Erythroblast (primary cell): ENCODE measurements at places on chromosomes 1 and 21.
A peak's percentile ranks its signal among the peaks of the same experiment; 100 is the strongest.

DNA sequence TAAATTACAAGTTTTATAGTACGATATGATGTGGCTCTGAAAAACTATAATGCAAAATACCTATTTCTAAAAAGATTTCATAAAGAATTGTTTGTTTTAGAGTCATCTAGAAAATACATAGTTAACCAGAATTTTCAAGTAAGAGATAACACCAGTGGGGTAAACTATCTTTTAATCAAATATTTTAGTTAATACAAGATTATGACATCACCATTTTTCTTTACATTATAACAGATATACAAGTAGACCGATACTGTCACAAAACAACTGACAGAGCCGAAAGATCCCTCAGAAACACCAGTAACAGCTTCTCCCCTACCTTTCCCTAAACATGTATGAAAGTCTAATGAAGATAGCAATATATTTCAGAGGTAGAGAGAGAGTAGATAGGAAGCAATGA lies 54.2 kb downstream of the EPS15 start:
- no peak for DNase-seq

GRCh38 chr21:41254090-41254700 lies 62.4 kb upstream of the FAM3B start:
- DNase-seq = no peak

- DNase-seq = no peak
Observed at GRCh38 chr1:15402809-15403450, 6.8 kb upstream of the EFHD2 start.

DNA sequence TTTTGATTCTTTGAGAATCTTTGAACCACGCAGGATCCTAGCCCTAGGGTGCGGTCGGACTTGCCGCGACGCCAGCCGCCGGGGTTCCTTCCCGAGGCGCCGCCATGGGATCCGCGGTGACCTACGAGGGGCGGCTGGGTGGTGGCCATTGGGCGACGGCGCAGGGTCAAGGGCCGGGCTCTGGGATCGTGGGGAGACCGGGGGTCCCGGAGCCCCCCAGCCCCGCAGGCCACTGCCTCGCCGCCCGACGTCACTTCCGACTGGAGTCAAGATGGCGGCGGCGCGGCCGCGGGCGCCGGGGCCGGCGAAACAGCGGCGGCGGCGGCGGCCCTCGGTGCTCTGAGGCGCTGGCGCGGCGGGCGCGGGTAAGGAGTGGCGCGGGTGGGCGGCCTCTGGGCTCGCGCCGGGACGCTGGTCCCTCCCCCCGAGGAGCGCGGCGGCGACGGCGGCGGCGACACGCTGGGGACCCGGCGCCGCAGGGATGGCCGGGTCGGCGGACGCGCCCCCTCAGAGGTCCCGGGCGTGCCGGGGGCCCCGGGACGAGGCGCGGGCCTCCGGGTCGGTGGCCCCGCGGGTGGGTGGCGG lies at the start of gene PRDM2:
PRDM2 (plus strand) TSS at position 253 of the 585 bp plus-strand sequence. CDS start 15,418 bp downstream, outside the sequence.
- DNase-seq = peak; percentile 79

DNA sequence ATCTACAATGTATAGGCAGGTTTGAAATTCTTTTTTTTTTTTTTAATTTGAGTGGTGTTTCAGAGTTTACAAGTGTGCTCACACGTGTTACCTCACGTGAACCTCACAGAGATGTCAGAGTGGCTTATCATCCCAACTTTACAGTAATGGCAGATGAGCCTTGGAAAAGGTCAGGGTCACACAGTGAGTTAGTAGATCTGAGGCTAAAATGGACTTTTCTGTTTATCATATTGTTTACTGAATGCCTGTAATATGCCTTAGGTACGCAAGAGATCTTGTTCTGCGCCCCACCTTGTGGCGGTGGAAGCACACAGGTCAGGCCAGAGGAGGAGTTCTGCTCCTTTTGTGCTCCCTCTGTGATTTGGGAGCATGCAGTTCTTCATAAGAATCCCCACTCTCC lies 80.0 kb downstream of the DYRK1A start:
- DNase-seq = peak; percentile 31

DNA sequence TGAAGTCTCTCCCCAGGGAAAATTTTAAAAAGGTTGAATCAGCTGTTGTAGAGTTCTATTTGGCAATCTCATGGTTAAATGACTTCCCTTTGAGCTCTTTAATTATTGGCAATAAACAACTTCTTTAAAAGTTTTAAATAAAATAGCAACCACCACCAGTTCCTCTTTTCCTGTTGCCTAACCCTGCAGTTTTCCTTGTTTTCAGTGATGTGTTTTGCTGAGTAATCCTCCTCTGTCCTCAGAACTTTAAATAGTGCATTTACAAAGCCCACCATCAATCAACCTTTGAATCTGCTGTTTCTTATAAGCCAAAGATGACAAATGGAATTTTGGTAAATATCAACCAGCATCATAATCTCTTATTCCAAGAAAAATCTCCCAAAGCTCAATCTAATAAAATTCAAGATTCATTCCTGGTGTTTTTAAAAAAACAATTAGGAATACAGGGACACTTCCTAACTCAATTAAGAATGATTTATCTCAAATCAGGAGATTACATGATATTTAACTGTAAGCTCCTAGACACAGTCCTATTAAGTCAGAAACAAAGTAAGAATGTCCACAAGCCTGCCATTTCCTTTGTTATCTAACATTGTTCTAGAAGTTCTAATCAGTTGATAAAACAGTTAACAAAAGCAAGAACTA lies 14.8 kb downstream of the AVPR1B start:
- no peak for DNase-seq

- no peak for DNase-seq
Observed at GRCh38 chr1:172383536-172383935, 36.9 kb upstream of the C1orf105 start.

DNA sequence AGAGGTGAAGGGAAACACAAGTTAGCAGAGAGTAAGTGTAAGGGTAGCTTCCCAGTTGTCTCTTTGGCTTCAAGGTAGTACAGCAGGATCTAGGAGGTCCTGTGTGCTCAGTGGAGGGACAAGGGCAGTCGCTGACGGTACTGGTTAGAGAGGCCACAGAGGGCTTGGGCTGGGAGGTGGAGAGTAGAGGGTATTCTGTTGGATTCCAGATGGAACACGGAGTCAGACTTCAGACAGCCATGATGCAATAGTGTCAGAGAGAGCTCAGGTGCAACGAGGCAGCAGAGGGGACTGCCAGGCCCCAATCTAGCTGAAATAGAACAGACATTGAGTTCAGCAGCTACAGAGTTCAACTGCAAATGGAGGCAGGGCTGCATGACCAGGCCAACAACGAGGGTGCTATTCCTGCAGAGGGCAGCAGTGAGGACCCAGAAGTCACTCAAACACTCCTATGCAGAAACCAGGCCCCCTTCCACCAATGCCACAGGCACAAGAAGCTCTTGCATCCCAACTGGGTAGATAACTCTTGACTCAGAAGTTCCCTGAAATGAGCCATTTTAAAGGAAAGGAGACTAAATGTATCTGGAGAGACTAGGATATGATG lies 325.0 kb upstream of the ESRRG start:
- DNase-seq = peak; percentile 13

- DNase-seq = peak; percentile 4
Observed at GRCh38 chr21:38386967-38387366, 111.3 kb downstream of the ERG start.

DNA sequence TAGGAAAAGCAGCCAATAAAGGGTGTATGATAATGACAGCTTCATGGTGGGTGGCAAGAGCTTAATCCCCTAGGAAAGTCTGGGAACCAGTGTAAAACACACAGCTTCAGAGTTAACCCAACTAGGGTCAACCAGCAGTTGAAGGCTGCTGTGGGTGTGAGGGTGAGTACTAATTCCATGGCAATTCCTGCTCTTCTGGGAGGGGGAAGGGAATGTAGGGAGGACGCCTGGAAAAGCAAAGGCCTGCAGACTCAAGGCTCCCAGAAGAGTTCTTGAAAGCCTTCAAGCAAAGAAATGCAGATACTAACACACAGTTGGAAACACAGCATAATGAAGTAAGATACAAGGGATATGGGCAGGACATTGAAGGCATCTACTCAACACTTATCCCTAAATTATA lies 28.1 kb downstream of the TTLL7 start:
- no peak for DNase-seq

- no peak for DNase-seq
Observed at GRCh38 chr1:52332411-52332810, 33.6 kb downstream of the CC2D1B start.

DNA sequence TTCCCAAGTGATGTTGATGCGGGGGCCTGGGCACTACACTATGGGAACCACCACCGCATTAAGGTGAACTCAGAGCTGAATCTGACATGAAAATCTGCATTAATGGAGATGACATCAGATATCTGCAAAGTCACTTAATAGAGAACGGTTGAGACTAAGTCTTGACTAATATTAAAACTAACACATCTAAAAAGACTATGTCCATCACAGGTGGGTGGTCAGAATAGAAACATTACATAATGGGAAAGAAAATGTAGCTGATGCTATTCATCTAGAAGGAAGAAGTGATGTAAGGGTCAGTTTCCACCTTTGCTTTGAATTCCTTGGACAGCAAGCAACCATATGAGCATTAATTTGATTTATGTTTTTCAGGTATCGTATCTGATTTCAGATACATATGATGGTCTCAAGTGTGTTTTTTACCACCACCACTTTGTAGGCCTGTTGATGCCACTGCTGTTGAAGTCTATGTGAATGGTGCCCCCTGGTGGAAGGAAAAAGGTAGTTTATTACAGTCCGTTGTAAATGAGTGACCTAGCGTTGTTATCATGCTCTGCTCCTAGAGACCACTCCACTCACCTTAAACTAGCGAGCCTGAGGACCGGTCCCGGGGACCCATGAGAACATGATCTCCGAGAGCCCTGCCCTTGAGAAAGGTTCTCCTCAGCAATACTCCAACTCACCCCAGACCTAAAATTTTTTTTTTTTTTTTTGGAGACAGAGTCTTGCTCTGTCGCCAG lies 73.5 kb downstream of the BACH1 start:
- DNase-seq = peak; percentile 92

GRCh38 chr21:45724345-45724961 lies 80.9 kb downstream of the PCBP3 start:
- no peak for DNase-seq

- DNase-seq = no peak
Observed at GRCh38 chr1:22080191-22080590, 27.7 kb downstream of the CDC42 start.

DNA sequence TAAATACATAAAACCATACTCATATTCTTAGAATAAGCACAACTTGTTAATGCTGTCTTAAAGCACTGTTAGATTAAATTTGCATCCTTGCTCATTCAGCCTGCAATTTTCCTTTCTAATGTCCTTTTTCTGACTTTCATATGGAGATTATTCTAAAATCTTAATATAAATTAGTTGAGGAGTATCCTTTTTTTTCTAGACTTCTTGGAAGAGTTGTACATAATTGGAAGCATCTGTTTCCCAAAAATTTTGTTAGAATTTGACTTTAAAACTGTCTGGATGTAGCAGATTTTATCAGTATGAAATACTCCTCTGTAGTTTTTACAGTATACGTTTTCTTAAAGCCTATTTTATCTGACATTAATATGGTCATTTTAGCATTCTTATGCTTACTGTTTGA lies 9.7 kb downstream of the KIFAP3 start:
- DNase-seq = no peak

- DNase-seq = no peak
Observed at GRCh38 chr1:15696956-15697521, 12.9 kb downstream of the PLEKHM2 start.

DNA sequence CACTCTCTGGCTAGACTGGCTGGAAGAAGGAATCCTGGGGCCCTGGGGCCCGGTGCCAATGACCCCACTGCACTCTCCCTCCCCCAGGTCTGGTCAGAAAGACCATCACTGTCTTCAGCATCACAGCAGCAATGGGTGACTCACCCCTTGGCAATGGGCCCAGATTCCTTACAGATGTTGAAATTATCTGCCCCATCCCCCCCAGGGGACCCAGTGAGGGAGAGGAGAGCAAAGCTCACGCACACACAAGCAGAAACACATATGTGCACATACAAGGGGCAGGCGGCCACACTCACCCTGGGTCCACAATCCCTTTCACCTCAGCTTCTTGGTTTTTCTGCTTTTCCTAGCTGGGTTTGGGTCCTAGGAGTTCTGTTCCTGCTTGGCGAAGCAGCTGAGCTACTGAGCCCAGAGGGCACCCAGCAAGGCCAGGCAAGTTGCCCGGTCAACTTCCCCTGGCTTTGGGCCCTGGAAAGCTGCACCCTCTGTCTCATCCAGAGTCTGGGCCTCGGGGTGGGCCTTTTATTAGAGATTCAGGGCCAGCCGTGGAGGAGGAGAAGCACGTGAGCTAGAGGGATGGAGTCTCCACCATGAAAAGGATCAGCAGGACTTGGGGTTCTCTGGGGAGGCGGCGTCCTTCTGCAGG lies 2.6 kb downstream of the COL16A1 start:
- peak; percentile 60 for DNase-seq

GRCh38 chr1:203660931-203661484 lies 34.4 kb downstream of the ATP2B4 start:
- no peak for DNase-seq

DNA sequence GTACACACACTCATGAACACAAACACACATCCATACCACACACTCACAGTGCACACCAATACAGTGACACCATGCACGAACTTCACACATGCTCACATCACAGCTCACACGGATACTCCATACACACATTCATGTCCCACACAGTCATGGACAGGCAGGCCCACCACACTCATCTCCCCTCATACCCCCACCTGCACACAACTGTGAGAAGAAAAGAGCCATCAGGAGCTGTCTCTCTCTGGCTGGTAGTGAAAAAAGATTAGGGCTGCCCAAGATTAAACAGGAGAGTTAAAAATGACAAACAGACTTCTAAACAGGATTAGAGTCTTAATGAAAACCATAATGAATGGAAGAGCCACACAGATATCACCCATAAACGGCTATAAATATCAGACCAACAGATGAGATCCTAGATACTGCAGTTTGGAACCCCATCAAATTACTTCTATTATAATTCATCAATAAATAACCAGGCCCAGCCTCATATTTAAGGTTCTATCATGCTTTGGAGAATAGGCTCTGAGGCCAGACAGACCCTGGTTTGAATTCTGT lies 122.3 kb downstream of the PLXNA2 start:
- DNase-seq = no peak

DNA sequence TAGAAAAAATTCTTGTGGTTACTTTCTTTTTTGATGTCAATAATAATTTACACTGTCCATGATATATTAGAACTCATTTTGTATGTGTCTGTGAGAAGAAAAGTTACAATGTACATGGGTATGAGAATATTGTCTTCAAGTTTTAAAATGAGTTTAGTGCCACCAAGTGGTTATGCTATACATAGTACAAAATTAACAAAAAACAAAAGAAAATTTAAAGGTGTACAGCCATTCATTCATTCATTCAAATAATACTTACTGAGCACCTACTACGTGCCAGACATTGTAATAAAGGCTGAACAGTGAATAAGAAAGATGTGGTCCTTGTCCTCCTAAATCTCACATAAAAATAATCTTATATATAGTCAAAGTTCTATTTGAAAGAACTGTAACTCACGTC lies 27.7 kb downstream of the UCHL5 start:
- DNase-seq = peak; percentile 36
